Right ventricle myocardium inferior (tissue), 1 donor: ENCODE measurements at places on chromosomes 12 and 14.

GRCh38 chr12:124501827-124502226 is 65.6 kb downstream of the NCOR2 start:
- DNase-seq, result no peak

GRCh38 chr14:98564541-98564940 is 707.5 kb downstream of the BCL11B start:
- no peak for DNase-seq

DNA sequence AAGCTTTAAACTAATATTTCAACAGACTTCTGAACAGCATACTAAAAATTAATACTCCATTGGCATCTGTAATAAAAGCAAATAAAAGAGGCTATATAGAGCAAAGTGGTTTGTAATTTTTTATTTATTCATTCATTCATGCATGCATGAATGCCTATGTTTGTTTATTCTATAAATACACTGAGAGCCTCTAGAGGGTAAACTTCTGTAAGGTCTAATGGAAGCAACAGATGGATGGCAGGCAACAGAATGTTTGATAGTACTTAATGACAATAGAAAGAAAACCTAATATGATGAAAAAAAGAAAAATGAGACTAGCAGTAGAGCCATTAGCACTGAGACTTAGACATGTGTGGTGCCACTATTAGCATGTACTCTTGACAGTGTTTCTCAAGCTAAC is 253.1 kb downstream of the CCDC91 start:
- no peak for DNase-seq

DNA sequence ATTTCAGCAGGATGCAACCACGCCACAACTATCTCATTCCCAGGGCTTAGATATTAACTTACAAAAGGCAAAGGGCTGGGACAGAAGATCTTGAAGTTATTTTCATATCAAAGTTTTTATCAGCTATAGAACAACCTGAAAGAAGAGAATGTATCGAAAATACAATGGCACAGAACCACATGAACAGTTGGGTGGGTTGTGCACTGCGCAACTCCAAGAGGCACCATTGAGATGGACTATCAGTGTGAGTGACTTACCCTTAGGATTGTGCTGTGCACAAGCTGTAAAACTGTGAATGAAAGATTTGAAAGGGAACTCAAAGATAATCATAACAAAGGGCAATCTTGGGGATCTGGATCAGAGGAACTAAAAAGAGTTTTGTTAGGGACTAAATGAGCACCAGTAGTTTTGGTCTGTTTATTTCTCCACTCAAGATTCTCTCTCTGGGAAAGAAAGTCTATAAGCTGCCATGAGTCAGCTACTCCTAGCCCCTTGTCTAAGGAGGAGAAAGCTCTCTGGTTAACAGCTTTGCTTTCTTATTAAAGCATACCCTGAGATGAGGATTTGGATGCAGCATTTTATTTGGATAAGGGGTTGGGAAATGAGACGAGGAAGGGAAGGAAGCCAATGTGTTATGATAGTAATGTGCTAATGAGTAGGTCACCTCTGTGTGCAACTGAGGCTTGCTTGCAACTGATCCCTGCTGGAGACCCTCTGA is 62.2 kb downstream of the TBX5 start:
- DNase-seq, result no peak

DNA sequence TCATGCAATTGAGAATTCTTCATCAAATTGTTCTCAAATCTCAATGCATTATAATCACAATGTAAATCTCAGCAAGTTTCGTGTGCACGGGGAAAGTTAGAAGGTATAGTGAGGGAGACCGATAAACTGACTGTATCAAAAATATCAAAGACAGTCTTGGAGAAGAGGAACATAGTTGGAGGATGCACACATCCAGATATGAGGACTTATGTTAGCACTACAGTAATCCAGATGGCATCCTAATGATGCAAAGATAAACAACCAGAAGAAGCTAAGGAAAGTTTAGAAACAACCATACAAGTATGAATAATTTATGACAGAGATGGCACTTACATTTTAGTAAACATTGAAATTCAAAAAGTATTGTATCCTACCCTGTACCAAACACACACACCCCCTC is 760.1 kb downstream of the RPS29 start:
- DNase-seq, result no peak
